ENCODE measurements at places on chromosomes 13 and 19.

- DNase-seq = peak; percentile 26
These were observed 6.4 kb upstream of the DMWD start for GRCh38 chr19:45798995-45799517.

DNA sequence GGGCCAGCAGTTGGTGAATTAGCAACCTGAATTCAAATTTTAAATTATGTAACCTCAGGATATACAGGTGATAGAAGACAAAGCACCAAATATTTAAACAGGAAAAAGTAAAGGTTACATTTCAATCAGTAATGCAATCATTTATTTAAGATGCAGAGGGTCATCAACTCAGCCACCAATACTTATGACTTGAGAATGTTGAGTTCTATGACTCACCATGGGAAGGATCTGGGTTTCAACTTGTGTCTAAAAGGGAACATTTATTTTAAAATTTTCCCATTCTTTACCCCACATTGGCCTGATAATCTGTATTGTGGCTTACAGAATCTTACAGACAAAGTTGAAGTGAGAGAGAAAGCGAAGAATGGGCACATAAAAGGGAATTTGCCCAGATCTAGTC, 418.0 kb downstream of the NDFIP2 start:
- DNase-seq = no peak

- peak; percentile 29 for DNase-seq
These were observed 575.8 kb downstream of the DACH1 start for GRCh38 chr13:71290963-71291841.

- no peak for DNase-seq
These were observed 23.0 kb upstream of the LAMP1 start for GRCh38 chr13:113273851-113274590.

DNA sequence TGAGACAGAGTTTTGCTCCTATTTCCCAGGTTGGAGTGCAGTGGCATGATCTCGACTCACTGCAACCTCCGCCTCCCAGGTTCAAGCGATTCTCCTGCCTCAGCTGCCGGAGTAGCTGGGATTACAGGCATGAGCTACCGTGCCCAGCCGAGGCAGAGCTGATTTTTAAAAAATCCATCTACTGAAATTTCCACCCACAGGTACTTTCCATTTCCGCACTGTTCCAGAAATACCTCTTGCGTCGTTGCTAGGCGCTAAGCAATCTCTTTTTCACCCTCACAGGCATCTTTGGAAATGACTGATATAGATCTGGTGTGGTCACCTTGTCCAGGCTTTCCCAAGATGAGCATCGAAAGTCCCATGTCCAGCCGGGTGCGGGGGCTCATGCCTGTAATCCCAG, 9.4 kb downstream of the TMEM38A start:
- DNase-seq = no peak

DNA sequence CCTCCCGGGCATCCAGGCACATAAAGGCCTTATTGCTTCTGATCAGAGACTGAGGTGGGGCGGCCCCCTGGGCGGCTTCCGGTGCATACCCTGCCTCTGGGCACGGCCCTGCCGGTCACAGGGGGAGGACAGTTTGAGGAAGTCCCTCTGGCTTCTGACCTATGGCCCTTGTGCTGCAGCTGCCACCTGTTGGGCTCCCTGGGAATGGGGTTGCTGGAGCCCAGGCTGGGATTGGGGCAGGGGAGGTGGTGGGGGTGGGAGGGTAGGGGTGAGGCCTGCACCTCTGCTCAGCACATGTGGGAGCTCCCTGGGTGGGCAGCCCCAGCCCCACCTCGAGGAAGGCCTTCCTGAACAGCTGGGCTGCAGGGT, 10.7 kb downstream of the ANO8 start:
- DNase-seq = no peak

DNA sequence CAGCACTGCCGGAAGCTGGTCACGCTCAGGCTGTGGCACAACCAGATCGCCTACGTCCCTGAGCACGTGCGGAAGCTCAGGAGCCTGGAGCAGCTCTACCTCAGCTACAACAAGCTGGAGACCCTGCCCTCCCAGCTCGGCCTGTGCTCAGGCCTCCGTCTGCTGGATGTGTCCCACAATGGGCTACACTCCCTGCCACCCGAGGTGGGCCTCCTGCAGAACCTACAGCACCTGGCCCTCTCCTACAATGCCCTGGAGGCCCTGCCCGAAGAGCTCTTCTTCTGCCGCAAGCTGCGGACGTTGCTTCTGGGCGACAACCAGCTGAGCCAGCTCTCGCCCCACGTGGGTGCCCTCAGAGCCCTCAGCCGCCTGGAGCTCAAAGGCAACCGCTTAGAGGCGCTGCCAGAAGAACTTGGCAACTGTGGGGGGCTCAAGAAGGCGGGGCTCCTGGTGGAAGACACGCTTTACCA, 3.2 kb upstream of the MAP2K7 start:
- no peak for DNase-seq

DNA sequence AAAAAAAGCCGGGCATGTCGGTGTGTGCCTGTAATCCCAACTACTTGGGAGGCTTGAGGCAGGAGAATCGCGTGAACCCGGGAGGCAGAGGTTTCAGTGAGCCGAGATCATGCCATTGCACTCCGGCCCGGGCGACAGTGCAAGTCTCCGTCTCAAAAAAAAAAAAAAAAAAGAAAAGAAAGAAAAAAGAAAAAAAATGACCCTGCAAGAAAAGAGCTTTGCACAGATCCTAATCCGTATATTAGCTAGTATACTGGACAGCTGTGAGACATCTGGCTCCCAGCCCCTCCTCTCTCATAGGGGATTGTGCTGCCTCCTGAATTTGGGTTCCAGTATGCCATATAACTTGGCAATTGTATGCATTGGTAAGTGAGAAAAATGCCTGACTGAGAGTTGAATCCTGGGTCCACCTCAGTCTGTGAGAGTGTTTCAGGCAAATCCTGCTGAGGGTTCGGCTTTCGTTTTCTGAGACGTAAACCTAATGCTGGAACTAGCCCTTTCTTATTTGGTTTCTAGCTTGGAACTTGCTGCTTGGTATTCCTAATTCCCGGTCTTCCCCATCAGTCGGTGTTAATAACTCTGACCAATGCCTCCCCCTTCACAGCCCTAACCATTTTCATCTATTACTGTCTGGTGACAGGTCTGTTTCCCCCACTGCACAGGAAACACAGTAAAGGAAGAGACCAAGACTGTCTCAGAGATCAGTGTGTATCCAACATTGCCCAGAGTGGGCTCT, 1.3 kb upstream of the AKT2 start:
- no peak for DNase-seq

DNA sequence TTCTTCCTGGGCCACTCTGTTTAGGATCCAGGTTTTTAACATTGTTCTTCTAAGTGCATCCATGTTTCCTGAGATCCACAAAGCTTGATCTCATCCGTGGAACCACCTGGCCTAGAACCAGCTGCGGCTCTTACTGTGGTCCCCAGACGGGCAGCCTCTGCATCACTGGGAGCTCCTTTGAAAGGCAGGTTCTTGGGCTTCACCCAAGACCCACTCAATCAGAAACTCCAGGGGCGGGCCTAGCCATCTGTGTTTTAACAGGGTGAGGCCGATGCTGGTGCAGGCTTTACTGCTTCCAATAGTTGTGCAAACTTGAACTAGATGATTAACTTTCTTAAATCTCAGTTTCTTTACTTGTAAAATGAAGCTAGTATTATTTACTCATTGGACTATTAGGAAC, 605.7 kb downstream of the FGF9 start:
- no peak for DNase-seq

DNA sequence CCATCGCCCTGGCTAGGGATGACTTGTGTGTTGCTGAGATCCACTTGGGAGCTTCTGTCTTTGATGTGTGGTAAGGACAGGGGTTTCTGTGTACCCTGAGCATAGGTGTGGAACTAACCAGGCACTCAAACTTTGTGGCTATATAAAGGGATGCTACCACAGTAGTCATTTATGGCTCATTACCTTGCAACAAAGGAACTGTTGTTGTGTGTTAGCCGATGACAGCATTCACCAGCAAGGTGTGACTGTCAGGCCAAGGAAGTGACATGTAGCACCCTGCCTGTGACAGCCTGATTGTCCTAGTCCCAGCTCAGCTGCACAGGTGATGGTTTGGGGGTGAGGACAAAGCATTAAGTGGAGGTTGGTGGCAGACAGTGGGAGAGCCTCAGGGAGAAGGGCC, 73.6 kb downstream of the COG3 start:
- no peak for DNase-seq

- no peak for DNase-seq
These were observed 151.2 kb downstream of the DIAPH3 start for GRCh38 chr13:60012488-60012887.

- no peak for DNase-seq
These were observed 560.1 kb downstream of the DIAPH3 start for GRCh38 chr13:59603646-59604045.

DNA sequence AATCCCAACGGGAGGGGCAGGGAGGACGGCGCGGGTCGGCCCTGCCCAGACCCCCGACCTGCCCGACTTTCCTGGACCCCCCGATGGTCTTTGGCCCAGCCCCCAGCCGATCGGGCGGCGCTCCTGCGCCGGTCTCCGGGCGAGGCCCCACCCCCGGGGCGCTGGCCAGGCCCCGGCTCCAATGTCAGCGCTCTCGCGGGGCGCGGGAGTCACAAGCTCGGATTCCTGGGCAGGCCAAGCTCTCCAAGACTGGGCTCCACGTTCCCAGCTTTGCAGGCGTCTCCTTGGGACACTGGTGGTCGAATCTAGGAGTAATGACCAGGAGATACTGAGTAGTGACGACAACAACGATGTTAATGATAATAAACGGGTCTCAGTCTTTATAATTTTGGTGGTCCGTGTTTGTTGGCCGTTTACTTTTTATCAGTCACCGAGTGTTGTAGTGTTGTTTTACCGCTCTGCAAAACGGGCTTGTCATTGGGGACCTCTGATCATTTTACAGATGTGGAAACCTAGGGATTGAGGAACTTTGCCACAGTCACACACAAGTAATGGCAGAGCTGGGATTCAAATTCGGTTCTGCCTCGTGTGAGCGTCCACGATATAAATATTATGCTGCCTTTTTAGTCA, 545 bp downstream of the RAD23A start:
- no peak for DNase-seq

GRCh38 chr19:35436477-35437405, 11.3 kb upstream of the FFAR2 start:
- no peak for DNase-seq

DNA sequence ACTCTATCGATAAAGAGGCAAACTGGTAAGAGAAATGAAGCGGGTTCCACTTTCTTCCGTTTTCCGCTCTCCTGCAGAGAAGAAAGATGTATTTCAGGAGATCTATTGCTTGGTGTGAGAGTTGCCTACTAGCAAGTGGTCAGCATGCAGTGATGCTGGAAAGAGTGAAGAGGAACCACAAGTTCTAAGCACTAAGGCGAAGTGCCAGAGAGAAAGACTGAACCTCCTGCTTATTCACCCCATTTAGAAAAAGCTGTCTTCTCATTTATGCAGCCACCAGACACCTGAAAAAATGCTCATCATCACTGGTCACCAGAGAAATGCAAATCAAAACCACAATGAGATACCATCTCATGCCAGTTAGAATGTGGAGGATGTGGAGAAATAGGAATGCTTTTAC, 78.7 kb upstream of the GPC6 start:
- DNase-seq = no peak

DNA sequence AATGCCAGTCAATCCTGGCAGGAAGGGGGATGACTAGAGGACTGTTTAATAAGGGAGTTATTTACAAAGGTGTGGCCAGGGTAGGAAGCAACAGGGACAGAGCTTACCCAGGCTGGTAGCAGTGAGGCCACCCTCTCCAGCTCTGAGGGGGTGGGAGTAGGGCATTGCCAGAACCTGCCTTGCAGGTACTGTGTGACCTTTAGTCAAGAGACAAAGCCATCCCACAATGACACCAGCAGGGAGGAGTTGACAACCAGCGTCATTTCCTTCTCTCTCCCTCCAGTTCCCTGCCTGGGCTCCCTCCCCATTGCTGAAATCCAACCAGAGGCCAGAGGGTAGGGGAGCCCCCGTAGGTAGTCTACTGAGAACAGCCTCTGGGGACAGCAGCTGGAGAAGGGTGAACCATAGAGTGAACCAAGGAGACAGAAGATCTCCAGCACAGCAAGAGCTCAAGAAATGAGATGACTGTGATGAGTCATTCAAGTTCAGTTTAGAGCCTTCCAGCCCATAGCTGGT, 33.3 kb upstream of the SPATA13 start:
- DNase-seq = no peak

DNA sequence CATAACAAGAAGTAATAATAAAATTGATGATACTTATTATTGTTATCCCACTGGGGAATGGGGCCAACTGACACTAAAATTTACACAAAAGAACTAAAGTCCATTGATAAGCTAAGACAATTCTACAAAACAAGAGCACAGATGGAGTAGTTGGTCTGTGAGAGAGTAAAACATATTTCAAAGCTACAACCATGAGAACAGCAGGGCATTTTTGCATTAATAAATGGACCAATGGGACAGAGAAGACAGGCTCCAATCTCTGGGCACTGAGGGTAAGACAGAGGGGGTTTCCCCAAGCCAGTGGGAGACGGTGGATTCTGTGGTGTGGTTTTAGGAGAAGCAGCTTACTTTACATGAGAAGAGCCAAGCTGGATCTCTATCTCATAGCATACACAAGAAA, 14.4 kb downstream of the KANK2 start:
- DNase-seq = no peak

DNA sequence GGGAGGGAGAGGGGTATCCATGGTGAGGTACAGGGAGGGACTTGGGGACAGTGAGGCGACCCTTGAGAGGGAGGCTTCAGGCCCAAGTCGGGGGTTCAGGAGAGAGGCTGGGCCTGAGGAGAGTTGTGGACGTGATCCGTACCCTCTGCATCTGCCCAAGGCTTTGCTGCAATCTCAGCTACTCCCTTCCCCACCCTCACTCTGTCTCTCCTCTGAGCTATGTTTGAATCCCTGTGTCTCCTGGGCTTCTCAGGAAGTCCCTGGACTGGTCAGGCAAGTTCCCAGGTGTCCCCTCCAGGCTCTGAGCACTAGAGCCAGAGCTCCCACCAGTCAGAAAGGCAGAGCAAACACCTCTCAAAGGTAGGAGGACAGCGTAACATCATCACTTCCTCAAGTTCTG, 1.8 kb downstream of the LIN37 start:
- no peak for DNase-seq

- DNase-seq = no peak
These were observed 336.3 kb downstream of the SLITRK6 start for GRCh38 chr13:85462792-85463425.

DNA sequence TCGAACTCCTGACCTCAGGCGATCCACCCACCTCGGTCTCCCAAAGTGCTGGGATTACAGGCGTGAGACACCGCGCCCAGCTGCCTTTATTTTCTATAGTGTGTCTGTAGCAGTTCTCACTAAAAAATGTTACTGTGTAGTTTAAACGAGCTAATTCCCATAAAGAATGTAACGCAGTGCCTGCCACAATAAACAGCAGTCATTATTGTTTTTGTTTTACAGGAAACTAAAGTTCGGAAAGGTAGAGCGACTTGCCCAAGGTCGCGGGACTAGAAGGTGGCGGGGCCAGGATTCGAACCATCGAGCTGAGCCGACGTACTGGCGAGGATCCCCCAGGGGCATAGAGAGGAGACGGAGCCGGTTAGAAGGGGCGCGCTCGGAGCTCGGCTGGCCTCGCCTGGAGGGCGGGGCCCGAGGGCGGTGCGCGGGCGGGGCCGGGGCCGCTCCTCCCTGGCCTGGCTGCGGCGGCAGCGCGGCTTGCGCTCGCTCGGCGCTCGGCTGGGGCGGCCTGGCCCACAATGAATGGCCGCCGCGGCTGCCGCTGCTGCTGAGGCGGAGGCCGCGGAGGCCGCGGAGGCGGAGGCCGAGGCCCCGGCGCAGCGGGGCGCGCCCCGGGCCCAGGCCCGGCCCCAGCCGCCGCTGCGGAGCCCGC, at the start of gene NACC1:
Gene NACC1 (plus strand): TSS at position 493 of the 652 bp plus-strand sequence. CDS start 16,944 bp downstream, outside the sequence.
- peak; percentile 86 for DNase-seq
